ENCODE measurements at places on chromosomes 12 and 14.

DNA sequence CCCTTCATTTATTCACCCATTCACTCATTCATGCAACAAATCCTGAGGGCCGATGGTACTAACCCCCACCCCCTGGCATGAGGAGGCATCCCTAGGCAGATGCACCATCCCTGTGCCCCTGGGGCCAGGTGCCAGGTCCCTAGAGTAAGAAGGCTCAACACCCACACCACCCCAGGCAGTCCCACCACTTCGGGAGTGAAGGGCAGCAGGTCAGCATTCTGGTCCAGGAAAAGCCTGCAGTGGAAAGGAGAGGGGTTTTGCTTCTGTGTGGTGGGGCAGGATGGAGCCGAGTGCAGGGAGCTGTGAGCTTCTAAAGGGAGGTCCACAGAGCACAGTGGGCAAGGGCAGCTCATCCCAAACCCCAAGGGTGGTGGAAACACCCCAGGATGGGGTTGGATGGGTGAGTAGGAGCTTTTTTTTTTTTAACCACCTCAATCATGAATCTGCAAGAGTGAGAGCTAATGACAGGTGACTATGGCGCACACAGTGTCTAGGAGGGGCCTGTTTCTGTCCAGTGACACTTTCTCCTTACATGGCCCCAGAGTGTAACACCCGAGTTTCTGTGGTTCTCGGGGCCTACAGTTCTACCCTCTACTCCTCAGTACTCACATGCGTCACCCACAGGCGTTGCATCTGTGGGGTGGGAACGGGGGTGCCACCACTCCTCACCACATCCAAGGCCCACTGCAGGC, 414.3 kb downstream of the TMEM121 start:
- no peak for DNase-seq

GRCh38 chr14:101196795-101197590, 293.5 kb upstream of the RTL1 start:
- no peak for DNase-seq

GRCh38 chr14:94237983-94238382, 55.1 kb downstream of the SERPINA10 start:
- DNase-seq: no peak

DNA sequence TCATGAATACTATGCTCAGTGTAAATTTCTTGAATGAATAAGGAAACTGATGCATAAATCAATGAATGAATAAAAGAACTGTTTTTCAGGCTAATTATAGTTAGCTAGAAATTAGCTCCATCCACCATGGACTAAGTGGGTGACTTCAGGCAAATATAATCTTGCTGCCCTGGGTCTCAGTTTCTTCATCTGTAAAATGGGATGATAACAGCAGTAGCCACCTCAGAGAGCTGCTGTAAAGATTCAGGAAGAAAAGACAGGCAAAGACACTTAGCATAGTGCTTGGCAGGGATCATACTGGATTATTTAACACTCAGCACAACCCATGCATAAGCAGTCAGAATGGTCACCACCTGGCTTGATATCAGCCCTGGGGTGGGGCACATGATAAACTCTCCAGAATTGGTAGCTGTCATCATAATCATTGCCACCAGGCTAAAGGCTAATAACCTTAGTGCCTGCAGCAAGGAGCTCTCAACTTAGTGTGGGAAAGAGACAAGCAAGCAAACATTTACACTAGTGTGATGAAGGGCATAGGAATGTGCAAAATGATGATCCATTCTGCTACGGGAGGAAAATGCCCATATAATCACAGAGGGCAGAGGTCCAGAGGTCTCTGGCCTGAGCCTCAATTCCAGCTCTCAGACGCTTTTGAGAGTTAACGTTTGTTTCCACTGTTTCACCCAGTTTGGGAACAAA, 234.7 kb upstream of the TBX3 start:
- no peak for DNase-seq

DNA sequence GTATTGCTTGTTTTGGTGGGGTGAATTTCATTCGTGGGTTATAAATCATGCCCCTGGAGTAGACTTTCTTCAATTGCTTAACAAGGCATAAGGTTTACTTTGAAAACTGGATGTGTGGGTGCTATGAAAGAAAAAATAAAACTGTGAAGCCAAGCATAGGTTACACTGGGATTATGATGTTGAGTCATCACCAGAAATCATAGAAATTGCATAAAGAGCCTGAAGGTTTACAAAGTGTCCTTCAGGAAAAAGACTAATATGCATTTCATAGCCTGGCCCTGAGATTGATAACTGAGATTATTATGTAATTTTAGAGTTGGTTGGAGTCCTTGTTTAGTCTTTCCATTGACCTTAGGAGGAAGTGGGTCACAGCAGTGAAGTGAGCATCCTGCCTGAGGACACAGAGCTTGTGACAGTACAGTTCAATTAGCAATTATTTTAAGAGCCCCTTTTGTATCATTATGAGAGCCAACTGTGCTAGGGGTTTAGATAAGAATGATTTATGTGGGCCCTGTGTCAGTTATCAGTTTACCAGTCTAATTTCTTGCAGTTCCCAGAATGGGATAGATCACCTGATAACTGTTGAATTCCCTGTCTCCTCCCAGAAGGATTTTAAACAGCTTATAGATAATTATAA, 13.6 kb downstream of the LRRK2 start:
- no peak for DNase-seq

GRCh38 chr12:54294152-54294952, 6.5 kb downstream of the NFE2 start:
- DNase-seq: peak; percentile 70

DNA sequence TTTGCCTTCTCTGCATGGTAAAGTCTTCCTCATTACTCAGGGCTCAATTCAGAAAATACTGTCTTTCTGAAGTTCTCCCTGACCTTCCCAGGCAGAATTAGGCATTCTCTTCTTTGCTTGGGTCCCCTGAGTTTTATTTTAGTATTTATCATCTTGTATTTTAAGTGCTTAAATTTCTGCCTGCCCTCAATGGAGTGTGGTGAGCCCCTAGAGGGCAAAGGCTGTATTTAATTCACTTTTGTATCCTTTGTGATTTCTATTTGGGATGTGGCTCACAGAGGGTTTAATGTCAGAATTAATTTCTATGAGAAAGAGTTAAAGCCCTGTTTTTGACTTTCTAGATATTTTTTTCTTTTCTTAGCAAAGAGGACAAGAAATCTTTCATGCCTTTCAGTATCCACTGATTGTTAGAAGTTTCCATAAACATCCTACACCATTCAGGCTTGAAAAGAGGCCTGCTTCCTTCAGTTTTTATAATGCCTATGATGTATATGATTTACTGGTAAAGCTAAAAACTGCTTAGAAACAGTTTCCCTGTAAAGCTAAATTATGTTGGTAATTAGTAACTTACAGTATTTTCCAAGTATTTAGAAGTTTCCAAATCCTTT, 55.6 kb upstream of the PTPRB start:
- DNase-seq: no peak

DNA sequence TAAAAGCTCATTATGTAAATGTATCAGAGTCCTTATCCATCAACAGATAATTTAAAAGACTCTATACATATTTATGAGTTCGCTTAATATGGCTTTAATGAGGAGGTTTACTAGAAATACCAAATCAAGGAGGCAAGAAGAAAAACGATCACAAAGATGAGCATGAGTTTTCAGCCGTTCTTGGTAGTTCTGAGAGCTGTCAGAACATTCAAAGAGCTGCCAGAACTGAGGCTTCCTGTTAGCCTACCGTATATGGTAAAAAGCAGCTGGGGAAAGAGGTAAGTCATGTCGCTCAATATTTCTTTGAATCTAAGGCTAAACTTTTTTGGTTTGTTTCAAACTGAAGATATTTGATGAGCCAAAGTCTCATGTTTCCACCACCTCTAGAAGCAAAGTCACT, 115.3 kb upstream of the PLXNC1 start:
- DNase-seq: no peak

- no peak for DNase-seq
Observed at GRCh38 chr14:90970167-90970600, 90.3 kb downstream of the RPS6KA5 start.

- no peak for DNase-seq
Observed at GRCh38 chr12:121026274-121027045, 10.2 kb upstream of the C12orf43 start.

GRCh38 chr14:93527203-93527607, 96.5 kb downstream of the UNC79 start:
- no peak for DNase-seq

GRCh38 chr12:87349681-87350080, 679.5 kb downstream of the C12orf50 start:
- DNase-seq: no peak

DNA sequence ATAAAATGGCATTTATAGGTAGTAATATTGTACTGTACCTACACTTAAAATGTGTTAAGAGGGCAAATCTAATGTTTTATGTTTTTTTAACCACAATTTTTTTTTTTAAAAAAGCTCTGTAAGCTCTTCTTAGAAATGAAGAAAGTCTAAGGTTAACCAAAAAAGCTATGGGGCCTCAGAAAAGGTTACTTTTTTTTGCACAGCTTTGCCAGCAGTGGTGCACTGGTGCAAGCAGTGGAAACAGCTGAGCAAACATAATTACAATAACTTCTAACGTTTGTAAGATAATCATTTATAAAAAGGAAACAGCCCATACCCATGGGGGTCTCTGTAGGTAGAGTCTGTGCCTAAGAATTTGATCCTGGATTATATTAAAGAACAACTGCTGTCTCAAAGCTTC, 85.1 kb upstream of the NID2 start:
- no peak for DNase-seq

DNA sequence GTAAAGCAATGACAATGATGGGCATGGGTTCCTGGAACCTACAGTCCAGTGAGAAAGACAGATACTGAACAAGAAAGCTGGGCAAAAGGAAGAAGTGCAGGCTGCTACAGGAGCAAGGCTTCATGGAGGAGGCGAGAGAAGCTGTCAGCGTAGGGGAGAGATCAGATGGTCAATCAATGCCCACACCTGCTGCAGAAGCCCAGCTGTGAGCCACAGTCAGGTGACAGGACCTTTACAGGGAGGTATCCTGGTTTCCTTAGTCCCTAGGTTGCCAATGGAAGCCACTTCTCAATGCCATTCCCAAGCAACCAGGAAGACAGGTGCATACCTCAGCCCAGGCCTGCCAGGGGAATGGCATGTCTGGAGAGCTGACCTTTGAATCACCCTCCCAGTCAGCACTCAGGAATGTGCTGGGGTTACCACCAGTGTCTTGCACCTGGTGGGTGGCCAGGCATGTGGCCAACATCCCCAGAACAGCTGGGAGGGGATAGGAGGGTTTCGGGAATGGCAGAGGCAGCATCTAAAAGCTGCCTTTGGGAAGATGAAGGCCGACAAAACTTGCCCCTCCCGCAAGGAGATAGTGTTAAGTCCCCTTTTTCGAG, 170.3 kb downstream of the TTC7B start:
- no peak for DNase-seq

GRCh38 chr14:22474730-22475351, 114.2 kb downstream of the DAD1 start:
- no peak for DNase-seq

GRCh38 chr14:52922656-52923055, 28.2 kb downstream of the FERMT2 start:
- no peak for DNase-seq

DNA sequence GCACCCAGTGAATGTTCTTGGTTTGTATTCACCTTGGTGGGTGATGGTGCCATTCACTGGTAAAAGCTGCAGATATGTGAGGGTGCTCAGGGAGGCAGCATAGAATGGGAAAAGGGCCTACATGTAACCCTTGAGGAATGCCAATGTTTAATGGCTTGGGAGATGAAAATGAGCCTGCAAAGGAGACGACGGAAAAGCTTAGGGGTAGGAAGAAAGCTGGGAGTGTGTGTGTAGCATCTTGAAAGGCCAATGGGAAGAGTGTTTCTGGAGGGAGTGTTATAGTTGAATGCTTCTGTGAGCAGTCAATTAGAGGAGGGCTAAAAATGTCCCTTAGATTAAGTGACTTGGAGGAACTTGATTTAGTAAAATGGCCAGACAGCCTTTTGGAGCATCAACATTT, 24.9 kb downstream of the PPM1A start:
- DNase-seq: no peak

GRCh38 chr12:125186471-125187147, 121.4 kb downstream of the AACS start:
- DNase-seq: no peak

DNA sequence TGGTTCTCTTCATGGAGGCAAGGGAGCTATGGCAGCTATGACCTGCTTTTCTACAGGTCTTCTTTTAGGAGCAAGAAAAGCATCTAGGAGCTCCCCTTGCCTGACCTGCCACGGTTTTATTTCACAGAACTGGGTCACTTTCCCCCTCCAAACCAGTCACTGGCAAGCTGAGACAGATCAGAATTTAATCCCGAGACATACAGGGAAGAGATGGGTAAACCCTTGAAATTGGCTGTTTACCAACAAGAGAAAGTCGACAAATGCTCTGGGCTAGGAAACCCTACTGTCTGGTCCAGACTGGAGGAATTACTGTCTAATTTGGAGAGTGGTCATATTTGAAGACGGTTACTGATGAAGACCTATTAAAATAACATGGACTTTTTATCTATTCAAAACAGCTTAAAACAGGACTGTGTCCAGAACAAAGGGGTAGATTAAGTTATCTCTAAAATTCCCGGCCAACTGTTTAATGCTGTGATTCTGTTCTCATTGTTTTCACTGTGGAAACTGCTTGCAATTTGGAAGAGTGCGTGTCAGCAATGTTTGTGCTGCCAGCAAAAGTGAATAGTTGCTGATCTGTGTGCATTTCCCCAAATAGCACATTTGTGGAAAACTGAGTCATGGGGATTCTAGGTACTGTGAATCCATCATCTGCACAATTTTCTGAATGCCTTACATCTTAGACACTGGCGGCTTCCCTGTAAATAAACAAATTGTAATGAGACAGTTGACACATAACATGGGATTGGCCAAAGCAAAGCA, 73.4 kb upstream of the EEA1 start:
- DNase-seq: no peak

DNA sequence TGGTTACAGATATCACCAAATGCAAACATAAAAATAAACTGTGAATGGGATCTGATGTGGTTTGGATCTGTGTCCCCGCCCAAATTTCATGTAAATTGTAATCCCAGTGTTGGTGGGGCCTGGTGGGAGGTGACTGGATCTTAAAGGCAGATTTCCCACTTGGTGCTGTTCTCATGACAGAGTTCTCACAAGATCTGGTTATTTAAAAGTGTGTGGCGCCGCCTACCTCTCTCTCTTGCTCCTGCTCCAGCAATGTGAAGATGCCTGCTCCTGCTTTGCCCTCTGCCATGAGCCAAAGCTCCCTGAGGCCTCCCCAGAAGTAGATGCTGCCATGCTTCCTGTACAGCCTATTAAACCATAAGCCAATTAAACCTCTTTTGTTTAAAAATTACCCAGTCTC, 47.8 kb downstream of the SLC25A21 start:
- DNase-seq: no peak

DNA sequence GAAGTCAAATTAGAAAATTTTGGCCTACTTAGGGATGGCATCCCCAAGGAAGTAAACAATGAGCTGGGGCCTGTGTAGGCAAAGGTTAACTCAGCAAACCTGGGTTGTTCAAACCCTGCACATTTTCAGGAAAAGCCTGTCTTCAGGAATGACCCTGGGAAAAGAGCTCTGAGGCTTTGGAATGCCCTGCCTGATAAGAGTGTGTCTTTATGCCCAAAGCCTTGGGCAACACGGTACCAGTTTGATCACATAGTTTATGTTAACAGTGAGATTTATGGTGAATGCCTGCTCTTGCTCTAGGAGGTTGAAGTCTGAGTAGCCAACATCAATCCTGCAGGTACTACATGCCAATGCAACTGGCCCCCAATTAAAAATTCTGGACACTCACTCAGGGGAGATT, 28.2 kb upstream of the STAB2 start:
- no peak for DNase-seq

GRCh38 chr12:40327535-40327934, 102.7 kb downstream of the LRRK2 start:
- DNase-seq: no peak

GRCh38 chr14:47619392-47619791, 56.0 kb downstream of the MDGA2 start:
- no peak for DNase-seq

GRCh38 chr14:47210099-47210498, 465.3 kb downstream of the MDGA2 start:
- no peak for DNase-seq
